Activated naive CD8-positive, alpha-beta T cell treated with anti-CD3 and anti-CD28 coated beads, Interleukin-2, amount 10 ng/mL, durations not matched to agents 7 days and 5 days (primary cell): ENCODE measurements at places on chromosomes 13 and 19. TPM values are rescaled to one million over a fixed set of nuclear protein-coding genes. Genes with fewer than 3 reads are reported as not detected.

DNA sequence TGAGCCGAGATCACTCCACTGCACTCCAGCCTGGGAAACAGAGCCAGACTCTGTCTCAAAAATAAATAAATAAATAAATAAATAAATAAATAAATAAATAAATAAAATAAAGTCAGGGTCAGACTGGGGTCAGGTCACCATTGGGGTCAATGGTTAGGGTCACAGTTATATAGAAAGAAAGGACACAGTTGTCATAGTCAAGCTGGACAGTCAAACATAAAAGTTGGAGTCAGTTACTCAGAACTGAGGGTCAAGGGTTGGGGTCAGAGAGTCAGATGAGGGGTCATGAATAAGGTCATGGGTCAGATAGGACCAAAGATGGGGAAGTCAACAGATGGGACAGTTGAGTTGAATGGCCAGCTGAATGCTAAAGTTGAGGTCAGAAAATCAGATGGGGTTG is 16.7 kb upstream of the EPOR start:
- DNase-seq = no peak

DNA sequence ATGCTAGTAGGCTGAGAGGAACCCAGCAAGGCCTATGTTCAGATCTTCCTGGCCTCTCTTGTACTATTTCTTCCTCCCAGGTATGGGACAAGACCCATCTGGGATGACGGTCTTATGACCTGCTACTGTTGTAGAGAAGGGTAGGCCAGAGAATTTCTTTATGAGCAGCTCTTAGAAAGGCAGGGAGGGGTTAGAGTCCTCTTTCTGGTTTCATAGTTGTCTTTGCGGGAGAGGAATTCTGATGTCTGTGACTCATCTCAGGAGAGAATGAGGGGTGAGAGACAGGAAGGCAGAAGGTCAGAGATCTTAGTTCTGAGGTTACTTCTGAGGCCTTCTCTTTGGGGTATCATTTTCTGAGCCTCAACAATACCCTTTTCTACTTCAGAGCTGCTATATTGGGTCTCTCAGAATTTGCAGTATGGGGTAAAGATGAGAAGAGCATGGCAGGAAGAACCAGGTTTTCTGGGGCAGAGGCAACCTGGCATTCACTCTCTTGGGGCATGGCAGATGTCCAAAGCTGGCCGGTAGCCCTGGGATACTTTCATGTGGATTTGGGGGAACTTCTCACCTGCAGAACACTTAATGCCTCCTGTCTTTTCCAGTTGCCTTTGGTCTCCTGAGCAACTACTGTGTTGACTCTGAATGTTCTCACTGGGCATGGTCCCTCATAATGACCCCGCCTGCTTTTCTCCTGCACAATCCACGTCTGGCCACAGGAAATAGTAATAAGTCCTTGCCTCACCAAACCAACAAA is 154.4 kb downstream of the GGACT start:
- DNase-seq = no peak

CCDC194 gene
- 4.7 TPM for total RNA-seq

DNA sequence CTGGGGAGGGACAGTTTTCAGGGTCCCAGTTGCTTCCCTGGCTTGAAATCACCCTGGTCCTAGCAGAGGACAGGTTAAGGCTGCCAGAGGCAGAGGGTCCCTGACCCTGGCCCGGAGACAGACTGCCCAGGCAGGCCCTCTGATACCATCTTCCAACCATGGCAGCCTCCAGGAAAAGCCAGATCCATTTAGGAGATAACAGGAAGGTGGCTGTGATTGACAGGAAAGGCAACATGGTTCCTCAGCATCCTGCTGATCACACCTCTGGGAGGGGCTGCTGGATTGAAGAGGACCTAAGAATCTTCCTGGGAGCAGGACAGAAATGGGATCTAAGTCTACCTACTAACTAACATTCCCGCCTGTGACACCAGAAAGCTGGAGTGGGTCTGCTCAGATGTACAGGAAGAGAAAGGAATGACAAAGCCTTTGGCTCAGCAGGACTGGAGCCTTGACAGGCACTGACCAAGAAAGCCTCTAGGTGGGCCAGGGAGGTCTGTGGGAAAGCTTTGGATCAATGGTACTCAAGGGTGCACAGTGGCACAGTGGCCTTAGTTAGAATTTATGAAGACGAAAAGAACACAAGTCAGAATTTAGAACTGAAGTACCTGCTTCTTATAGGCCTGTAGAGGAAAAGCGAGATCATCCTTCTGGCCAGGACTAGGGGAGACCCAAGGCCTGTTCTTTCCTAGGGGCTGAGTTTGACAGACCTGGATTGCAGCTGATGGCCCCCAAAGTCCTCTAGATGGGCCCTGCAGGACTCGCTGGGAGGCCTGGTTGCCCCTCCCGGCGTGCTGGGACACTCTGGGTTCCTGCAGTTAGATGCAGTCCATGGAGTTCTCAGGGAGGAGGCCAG is 2.3 kb upstream of the PRKACA start:
- DNase-seq = no peak

CEACAM19 gene
- total RNA-seq = not detected

ZNF888 gene
- 10.4 TPM for total RNA-seq

DNA sequence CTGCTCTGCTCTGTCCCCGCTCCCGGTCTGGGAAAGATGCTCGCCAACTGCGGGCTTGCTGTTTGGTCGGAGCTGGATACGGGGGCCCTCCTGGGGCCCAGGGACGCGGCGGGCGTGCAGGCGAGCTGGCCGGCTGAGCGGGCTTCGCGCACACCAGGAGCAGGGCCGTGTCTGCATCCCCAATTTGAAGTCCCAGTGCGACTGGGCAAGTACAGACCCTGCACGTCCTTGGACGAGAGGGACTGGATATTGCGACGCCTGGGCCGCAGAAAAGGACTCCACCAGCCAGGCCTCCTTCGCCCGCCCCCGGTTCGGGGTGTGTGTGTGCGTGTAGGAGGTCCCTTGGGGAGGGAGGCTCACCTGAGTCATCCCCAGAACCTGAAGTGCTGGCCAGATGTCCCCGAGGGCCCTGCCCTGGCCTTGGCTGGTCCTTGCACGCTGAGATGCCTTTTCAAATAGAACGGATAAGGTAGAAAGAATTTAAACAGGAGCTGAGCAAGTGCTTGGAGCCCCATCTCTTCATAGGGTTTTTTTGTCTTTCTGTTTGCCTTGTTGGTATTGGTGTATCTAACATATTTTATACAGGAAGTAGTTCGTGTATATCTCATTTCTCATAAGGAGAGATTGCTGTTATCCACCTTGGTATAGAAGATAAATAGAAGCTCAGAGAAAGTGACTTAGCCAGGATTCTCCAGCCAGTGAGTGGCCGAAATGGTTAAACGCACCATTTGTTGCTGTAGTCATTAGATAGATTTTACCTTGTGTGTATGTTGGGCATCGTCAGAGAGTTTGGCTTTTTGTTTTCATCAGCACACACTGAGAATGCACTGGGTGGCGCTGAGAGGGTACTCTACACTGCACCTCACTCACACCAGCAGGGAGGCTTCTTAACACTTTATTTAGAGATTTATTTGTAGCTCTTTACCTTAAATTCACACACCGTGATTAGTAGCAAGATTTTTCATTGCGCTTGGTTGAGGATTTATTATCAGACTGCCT is 1.1 kb downstream of the NAXD start:
- DNase-seq = peak; percentile 59

- DNase-seq = no peak
These were observed 78.3 kb upstream of the HTR2A start for GRCh38 chr13:46975173-46975572.

- no peak for DNase-seq
These were observed 66.8 kb downstream of the TDRD3 start for GRCh38 chr13:60463787-60464186.

ADGRE3 gene
- total RNA-seq = not detected

LGALS14 gene
- total RNA-seq = not detected

DNA sequence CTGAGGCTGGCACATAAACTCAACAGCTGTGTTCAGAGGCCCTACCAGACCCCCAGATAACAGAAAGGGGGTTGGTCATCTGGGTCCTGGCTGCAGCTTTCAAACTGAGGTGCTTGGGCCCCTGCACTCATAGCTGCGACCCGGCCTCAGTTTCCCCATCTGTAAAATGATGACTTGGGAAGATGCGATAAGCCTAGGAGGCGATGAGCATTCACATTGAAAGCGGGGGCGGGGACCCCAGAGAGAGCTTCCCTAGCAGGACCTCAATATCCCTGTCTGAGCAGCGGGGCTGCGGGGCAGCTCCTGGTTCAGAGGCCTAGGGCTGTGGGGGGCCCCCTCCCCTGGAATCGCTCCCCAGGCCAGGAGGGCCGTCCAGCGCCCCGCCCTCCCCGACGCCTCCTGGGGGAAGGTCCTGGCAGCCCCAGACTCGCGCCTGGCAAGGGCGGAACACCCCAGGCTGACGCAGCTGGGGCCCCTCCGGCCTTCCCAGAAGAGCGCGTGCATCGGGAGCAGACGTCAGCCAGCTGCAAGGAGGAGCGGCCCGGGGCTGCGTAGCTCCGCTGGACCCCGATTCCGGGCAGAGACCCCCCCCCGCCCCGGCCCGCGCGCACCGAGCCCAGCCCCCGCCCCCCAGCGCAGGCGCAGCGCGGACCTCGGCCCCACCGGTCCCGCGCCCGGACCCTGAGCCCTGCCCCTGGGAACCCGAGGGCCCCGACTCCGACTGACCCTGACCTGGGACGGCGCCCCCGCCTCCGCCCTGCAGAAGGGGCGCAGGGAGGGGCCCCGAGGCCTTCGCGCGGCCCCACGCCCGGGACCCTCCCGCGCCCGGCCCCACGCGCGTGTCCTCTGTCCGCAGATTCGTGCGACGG is 3.5 kb downstream of the FSTL3 start:
- DNase-seq = peak; percentile 63

DNA sequence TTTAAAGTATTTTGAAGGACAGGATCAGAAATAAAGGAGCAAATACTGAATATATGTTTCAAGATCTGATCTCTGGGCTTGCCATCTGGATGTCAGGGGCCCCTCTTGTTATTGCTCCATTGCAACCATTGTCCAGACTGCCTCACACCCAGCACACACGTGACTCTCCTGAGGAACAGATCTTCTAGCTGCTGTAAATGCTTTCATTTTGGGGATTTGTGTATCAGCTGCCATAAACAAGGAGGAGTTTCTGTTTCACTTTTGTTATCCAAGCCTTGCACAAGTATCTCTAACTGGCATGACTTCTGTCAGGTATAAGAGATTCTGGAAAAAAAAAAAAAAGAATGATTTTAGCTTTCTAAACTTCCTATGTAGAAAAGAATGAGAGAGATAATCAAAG is 1624.1 kb upstream of the PRR20A start:
- no peak for DNase-seq

CLC gene
- not detected for total RNA-seq

S1PR2 gene
- total RNA-seq = 7.1 TPM

- no peak for DNase-seq
These were observed 502.3 kb downstream of the TBC1D4 start for GRCh38 chr13:74979703-74980102.

GRCh38 chr13:85543144-85543543 is 256.1 kb downstream of the SLITRK6 start:
- DNase-seq = no peak

DNA sequence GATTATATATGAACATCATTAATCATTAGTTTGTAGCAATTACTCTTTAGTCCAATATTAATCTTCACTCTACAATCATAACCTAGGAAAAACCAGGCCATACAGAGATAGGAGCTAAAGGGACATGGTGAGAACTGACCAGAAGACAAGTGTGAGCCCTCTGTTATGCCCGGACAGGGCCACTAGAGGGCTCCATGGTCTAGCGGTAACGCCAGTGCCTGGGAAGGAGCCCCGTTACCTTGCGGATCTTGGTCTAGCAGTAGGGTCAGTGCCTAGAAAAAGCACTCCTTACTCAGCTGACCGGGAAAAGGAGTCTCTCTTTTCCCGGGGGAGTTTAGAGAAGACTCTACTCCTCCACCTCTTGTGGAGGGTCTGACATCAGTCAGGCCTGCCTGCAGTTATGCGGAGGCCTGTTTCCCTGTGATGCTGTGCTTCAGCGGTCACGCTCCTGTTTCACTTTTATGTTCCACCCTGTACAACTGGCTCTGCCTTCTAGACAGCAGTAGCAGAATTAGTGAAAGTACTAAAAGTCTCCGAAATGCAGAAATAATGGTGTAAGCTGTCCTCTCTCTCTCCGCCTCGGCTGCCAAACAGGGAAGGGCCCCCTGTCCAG is 13.8 kb downstream of the OR7D4 start:
- peak; percentile 72 for DNase-seq

- DNase-seq = no peak
These were observed 130.1 kb downstream of the RGCC start for GRCh38 chr13:41587490-41587889.

IL11 gene
- 0.60 TPM for total RNA-seq

DNA sequence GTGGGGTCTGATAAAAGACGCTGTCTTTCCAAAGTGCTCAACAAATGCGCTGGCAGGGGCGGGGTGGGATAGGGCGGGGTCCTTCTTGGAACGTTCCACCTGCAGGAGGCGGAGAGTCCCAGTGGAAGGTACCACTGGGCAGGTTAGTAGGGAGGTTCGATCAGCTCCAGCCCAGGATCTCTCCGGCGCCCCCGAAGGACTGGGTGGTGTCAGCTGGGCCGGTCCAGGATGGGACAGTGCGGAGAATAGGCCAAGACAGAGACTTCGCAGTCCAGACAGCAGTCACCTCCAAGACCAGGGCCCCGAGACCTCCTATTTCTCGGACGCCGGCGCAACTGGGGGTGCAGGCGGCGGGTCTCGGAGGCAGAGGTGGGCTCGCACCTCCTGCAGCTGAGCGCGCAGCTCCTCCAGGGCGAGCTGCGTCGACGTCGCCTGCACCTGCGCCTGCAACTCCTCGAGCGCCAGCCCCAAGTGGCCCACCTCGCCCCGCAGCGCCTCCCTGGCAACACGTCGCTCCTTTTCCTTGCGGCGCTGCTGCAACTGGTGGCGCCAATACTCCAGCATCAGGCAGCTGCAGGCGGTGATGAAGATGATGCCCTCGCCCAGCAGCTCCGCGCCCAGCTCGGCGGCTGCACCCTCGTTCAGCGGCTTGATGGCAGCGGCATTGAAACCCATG is 21.6 kb downstream of the VASP start:
- DNase-seq = no peak

DNA sequence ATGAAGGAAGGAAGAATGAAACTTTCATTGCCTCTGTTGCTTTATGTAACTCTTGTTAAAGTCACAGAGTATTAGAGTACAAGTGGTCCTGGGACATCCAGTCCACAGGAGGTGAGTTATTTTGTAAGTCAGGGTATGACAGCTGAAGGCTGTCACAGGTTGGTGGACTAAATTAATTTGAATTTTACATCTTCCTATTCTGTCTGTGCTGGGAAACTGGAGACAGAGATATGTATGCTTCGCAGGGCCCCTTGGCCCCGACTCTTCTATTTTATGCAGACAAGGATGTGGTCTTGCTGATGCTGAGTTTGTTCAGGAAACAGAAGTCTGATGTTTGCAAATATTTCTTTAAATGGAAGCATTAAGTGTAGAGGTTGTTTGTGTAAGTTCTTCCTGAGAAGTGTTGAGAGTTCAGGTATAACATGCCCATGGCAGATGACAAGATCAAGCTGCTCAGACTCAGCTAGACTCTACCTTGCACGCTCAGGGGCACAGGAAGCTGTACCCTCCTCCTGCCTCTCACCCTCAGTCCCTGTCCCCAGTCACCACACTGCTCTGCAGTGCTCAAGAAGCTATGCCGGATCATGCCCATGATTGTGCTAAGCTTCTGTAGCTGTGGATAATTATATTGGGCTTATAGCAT is 23.4 kb downstream of the RASL11A start:
- no peak for DNase-seq

GRIK5 gene
- 0.44 TPM for total RNA-seq
